ENCODE measurements at places on chromosomes 7 and 10. TPM values are rescaled to one million over a fixed set of nuclear protein-coding genes. Genes with fewer than 3 reads are reported as not detected.
A peak's percentile ranks its signal among the peaks of the same experiment; 100 is the strongest.

- peak; percentile 69 for DNase-seq
Observed at GRCh38 chr10:70115948-70116682, 16.5 kb downstream of the AIFM2 start.

DNA sequence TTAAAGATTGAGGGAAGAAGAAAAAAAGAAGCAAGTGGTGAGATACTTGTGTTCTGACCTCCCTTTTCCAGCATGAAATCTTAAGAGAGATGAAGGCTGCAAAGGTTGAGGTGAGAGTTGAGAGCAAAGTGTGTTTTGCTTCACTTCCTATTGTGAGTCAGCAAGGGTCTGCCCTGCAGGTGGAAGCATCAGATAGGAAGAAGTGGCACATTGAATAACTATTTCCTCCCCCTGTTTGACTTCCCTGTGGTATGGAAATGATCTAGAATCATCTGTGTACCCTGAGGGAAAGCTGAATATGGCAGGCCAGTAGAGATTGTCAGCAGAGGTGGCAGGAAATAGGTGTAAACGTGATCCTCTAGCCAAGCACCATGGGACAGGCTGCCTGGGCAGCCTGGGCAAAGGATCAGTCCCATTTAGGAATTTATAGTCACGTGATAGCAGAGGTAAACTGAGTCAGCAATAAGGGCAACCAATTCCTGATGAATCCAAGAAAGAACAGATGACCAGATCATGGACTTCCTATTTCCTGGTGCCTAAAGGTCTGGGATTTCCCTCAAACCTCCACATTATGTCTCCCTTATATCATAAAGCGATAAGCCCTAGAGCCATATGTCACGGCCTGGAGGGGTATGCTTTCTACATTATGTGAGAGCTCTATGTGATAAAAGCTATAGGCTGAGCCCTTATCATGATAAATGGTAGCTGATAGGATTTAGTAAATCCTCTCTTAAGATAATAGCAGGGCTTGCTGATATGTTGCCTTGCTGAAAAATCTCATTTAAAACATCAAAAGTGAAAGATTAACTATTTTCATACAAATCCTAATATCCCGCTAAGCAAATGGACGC lies 287.0 kb downstream of the MDFIC start:
- no peak for DNase-seq

The SORBS1 gene
- 591 TPM for total RNA-seq

GRCh38 chr7:34928052-34928451 lies 109.2 kb downstream of the DPY19L1 start:
- DNase-seq: no peak

The COBL gene
- 0.75 TPM for total RNA-seq

The COL28A1 gene
- 3.2 TPM for total RNA-seq

DNA sequence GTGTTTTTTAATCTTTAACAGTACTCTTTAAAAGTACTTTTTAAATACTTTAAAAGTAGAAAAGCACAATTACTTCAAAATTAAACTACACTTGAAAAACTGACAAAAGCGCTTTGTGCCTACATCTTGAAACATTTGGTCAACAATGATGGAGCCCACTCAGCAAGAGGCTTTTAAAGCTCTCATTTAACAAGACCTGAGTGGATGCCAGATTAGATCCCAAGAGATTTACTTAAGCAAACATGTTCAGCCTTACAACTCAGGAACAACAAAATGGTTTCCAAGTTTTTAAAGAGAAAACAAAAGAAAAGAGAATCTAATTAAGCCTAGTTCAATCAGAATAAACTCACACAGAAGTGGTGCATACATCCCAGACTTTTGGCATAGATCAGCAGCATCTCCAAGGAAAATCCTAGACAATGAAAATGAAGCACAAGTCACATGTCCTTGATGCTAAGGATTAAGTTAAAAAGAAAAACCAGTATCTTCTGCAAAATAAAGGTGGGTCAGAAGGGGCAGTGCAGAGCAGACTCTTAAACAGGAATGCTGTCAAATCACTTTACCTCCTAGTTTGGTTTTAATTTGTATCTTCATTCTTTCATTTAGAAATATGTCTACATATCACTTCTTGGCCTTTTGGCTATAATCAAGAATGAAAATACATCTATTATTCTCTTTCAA lies 26.2 kb downstream of the HIBADH start:
- DNase-seq: no peak
